Activated T-cell treated with anti-CD3 and anti-CD28 coated beads, Interleukin-2, amount 50 U/mL, for 48 hours (primary cell): ENCODE measurements at places on chromosomes 2 and 18.

DNA sequence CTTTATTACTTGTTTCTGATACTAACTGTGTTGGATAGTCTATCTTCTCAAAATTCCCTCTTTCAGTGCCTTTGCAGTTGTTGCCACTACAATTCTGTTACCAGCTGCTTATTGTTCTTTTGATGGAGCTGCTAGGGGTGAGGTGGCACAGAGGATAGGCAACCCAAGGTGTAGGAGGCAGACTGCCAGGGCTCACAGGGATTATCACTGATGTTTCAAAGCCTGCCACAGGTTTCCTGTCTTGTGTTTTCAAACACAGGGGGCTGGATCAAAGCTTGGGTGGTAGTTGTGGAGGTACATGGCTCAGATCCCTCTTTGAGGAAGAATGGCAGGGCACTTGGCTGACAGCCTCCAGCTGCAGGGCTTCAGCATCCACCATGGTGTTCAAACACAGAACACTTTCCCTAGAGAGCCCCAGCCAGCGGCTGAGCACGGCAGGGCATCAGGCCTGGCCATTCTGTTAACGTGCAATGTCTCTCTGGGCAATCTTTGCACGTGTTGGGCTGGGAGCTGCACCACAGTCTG is 87.1 kb downstream of the POLE4 start:
- DNase-seq: no peak

GRCh38 chr2:10424051-10424450 is 24.1 kb downstream of the ODC1 start:
- no peak for DNase-seq

DNA sequence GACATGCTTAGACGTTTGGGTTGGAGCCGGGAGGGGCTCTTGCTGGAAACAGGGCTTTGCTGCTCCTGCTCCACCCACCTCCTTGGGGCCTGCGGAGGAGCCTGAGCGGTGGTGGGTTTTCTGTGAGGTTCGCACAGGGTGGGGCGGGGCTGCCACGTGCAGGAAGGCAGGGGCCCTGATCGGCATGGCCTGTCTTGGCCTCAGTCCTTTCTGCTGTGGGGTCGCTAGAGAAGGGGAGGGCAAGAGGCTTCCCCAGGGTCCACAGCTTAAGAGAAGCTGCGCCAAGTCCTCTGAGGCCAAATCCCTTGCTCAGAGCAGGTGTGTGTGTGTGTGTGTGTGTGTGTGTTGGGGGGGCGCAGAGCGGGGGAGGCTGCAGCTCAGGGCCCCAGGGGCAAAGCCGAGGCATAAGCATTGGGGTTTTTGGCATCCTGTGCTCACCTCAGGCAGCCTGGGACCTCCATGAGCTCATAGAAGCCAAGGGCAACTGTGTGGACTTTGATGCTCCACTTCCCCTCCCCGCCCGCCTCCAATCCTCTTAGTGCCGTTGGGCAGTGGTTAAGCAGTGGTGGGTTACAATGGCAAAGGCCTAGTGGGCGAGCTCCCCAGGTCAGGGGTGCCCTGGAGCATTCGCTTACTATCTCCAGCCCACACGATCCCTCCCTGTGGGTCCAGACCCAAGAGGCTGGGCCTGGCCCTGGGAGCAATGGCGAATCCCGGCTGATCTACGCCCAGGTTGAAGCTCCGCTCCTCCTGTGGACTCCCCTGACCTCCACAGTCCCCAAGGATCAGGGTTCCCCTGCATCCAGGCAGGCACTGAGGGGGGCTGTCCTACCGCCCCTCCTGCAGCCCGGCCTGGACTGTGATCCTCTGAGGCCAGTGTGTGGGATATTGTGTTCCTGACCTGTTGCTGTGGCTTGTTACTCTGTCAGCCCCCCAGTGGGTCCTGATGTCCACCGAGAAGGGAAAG is 28.9 kb downstream of the TOGARAM2 start:
- DNase-seq: peak; percentile 48

DNA sequence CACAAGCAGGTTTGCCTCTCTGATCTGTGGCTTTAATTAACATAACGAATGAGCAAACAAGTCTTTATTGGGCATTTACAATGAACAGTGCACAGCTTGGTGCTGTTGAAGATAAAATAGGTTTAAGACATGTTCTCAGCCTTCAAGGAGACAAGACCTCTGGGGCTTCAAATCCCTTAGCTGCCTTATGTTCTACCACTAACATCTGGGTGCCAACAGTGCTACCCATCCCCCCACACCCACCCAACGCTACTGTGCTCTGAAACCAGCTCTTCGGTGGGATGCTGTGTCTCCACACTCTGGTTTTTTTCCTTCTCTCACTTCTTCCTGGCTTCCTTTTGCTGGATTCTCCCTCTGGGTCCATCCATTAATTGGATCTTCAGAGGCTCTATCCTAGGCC is 14.1 kb upstream of the B3GNT2 start:
- no peak for DNase-seq

- DNase-seq: no peak
Observed at GRCh38 chr2:175999283-175999819, 2.7 kb downstream of the LNPK start.

GRCh38 chr2:240168546-240169361 is 28.3 kb upstream of the OTOS start:
- no peak for DNase-seq

GRCh38 chr2:100529900-100530299 is 32.9 kb upstream of the PDCL3 start:
- no peak for DNase-seq

DNA sequence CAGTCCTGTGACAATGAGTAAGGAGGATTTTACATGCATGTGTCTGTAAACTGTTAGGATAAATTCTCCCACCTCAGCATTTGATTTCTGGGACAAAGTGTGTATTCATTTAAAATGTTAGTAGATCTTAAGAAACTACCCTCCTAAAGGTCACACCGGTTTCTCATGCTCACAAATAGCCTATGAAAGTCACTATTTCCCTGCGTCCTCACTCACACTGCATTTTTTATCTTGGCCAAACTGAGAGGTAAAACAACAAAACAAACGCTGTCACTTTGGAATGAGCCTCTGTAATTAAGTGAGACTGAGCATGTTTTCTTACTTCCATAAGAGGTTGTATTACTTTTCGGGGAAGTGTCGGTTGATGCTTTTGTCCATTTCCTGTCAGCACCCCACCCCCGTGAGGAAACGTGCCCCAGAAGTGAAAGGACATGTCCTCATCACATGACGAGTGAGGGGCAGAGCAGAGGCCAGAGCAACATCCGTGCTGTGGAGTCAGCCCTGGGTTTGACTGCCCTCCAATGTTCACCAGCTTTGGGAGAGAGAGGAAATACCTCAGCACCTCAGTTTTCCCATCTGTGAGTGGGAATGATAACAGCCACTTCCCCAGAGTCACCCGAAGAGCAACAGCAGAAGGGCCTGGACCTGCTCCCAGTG is 3.1 kb downstream of the GYPC start:
- DNase-seq: peak; percentile 77

- DNase-seq: no peak
Observed at GRCh38 chr18:13269013-13269280, 50.4 kb downstream of the LDLRAD4 start.

- no peak for DNase-seq
Observed at GRCh38 chr2:191180276-191180675, 29.5 kb upstream of the STAT4 start.

GRCh38 chr18:8747440-8747937 is 42.1 kb downstream of the MTCL1 start:
- DNase-seq: no peak

DNA sequence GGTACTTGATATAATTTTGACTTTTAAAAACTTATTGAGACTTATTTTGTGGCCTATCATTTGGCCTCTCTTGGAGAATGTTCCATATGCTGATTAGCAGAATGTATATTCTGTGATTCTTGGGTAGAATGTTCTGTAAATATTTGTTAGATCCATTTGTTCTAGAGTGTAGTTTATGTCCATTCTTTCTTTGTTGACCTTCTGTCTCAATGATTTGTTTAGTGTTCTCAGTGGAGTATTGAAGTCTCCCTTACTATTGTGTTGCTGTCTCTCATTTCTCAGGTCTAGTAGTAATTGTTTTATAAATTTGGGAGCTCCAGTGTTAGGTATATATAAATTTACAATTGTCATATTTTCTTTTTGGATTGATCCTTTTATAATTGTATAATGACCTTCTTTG is 349.6 kb upstream of the CWC22 start:
- DNase-seq: no peak

- DNase-seq: no peak
Observed at GRCh38 chr2:120778244-120778643, 42.6 kb downstream of the GLI2 start.

GRCh38 chr2:149393614-149394013 is 63.2 kb downstream of the LYPD6 start:
- no peak for DNase-seq

GRCh38 chr2:12389344-12390045 is 327.2 kb upstream of the TRIB2 start:
- no peak for DNase-seq

DNA sequence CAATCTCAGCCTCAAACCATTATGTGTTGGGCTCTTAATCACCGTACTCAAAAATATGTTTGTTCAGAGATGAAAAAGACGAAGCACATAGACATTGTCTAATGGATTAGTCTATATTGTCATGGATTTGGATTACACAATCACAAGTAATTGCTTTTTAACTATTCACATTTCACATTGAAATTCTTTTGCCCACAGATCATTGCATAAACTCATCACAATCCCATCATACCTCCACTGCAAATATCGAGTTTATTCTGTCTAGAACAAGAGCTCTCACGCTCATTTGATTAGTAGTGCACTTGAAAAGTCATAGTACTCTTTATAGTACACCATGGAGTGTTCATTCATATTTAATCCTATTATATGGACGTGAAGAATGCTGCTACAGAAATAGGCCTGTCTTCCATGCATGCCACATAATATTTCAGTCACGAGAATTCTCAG is 97.9 kb upstream of the SOX11 start:
- no peak for DNase-seq

GRCh38 chr2:64114912-64115277 is 29.3 kb downstream of the PELI1 start:
- DNase-seq: no peak

GRCh38 chr2:61910603-61911002 is 5.1 kb downstream of the COMMD1 start:
- DNase-seq: no peak

- DNase-seq: no peak
Observed at GRCh38 chr2:78585871-78586270, 439.6 kb upstream of the REG3G start.

DNA sequence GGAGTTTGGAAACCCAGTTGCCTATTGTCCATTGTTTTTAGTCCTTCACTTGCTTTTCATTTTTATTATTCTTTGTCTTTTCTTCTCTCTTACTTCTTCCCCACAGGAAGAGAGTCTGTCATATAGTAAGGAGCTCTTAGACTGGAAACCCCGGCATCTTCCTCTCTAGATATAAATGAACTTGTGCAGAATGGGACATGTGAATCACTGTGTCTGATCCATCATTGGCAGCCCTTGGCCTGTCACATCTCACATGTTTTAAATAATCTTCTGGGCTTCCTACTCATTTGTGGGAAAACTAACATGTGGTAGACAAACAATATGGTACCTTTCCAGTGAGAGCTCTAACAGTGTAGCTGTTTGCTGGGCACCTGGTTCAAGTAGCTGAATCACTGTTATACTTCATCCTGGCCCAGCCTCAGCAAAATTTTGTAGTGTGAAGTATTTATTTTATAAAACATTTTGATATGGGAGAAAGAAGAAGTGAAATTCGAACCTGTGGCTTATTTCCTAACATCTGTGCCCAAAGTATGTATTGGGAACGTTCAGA is 112.8 kb downstream of the PHLPP1 start:
- DNase-seq: no peak

- DNase-seq: no peak
Observed at GRCh38 chr2:217656316-217656715, 346.5 kb downstream of the TNS1 start.

DNA sequence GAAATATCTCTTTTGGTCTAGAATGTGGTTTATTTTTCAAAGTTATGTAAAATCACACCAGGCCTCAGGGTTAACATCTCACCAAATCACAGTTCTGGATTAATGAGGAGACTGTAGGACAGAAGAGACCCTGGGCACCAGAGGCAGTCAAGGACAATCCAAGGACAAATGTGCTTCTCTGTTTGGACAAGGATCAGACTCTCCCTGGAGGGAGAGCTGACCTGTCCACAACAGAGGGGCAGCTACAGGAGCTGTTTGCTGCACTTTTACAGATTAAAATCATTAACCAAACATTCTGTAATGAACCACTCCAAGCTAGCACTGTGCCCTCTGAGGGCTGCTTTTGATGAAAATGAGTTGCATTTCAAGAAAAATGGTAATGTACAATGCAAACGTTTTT is 690.6 kb upstream of the SLC8A1 start:
- no peak for DNase-seq

GRCh38 chr2:138071720-138072719 is 107.7 kb downstream of the HNMT start:
- no peak for DNase-seq

- DNase-seq: peak; percentile 55
Observed at GRCh38 chr2:160224060-160224459, 24.0 kb upstream of the ITGB6 start.

GRCh38 chr2:219429958-219430606 is 4.6 kb upstream of the SPEG start:
- DNase-seq: no peak

DNA sequence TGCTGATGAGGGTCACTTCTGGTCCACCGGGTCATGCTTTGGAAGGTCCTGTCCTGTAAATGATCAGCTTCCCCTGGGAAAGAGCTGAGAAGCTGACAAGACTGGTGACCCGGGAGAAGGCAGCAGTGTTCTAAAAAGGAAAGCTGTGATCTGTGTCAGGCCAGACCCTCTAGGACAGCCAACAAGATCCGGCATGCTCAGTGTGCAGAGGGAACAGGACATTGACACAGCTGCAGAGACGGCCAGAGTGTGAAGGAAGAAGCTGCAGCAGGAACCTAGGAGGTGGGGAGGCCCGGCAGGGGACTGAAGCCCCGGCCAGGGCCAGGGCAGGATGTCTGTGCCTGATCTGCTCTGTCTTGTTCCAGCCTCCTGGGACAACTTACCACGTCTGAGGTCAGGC is 372.7 kb upstream of the ID2 start:
- DNase-seq: peak; percentile 20

- peak; percentile 53 for DNase-seq
Observed at GRCh38 chr2:200455958-200456421, 53.9 kb downstream of the KCTD18 start.
